ENCODE measurements at places on chromosomes 3 and 15.

DNA sequence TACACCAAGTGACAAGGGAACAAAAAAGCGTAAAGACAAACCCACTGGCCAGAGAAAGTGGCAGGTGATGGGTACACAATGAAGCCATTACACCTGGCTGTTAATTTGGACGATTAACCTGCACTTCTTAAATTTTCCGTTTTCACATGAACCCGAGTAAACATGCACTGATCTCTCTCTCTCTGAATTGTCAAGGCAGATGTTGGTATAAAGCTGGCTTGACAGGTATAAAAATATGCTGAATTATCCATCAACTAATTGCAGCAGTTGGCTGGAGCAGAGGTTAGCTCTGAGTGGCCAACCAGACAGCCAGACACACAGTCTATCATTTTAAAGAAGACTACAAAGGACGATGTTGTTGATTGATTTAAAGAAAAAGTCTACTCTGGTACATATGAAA lies 561.7 kb upstream of the ALCAM start:
- no peak for DNase-seq

DNA sequence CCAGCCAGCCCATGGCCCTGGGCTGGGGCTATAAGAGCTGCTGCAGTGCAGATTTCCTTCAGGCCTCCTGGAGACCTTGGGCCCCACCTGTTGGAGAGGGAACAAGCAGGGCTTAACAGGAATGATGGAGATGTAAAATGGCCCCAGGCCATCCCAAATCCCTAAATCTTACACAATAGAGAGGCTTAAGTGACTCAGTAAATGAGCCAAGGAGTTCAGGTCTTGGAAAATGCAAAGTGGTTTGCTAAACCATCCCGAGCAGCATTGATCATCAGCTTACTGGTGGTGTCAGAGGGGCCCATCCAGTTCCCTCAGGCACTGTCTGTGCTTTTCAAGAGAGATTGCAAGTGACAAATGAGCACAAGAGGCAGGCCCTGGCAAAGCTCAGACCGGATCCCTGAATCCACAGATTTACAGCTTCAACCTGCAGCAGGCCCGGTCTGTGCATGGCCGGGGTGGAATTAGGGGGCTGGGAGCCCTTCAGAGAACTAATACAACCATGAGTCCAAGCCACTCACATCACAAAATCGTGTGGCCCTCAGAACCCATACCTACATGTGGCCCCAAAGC lies 325.4 kb downstream of the UACA start:
- no peak for DNase-seq

- no peak for DNase-seq
Observed at GRCh38 chr3:139106013-139106932, 61.6 kb upstream of the PRR23C start.

DNA sequence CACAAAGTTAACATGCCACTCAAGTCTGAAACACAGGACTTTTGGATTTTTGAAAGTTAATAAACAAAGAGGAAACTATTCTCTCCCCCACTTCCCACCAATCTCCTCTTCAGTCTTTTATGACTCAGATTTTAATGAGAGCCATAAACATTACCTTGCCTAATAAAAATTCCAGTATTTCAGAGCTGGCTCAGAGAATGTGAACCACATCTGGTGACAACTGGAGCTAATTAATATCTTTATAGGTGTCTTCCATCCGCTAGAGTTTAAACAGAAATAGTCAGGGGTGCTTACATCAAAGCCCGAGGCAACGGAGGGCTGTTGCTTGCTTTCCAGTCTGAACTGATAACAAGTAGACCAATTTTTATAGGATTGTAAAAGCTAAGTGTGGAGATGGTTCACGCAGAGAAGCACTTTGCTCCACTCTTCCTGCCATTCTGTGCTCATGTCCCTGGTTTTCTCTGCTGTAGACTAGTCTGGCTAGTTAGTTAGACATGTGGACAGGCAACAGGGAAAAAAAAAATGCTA lies 363.6 kb downstream of the NR2F2 start:
- DNase-seq: no peak

- no peak for DNase-seq
Observed at GRCh38 chr15:56916825-56917477, 1.5 kb upstream of the TCF12 start.

DNA sequence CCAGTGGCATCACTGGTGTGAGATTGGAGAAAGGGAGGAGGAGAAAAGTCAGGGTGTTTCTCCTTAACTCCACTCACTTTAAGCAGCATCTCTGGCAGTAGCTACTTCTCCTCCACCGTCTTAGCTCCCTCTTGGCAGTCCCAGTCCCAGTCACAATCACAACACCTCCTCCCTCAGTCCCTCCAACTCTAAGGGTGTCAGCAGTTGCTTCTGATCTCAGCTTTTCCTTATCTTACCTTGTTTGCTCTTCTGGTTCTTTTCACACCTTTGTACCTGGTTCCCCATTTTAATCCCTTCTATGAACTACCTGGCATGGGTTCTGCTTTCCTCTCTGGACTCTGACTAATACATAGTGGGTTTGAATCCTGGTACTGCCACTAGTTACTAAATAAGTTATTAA lies 188.3 kb upstream of the CTDSPL start:
- no peak for DNase-seq

DNA sequence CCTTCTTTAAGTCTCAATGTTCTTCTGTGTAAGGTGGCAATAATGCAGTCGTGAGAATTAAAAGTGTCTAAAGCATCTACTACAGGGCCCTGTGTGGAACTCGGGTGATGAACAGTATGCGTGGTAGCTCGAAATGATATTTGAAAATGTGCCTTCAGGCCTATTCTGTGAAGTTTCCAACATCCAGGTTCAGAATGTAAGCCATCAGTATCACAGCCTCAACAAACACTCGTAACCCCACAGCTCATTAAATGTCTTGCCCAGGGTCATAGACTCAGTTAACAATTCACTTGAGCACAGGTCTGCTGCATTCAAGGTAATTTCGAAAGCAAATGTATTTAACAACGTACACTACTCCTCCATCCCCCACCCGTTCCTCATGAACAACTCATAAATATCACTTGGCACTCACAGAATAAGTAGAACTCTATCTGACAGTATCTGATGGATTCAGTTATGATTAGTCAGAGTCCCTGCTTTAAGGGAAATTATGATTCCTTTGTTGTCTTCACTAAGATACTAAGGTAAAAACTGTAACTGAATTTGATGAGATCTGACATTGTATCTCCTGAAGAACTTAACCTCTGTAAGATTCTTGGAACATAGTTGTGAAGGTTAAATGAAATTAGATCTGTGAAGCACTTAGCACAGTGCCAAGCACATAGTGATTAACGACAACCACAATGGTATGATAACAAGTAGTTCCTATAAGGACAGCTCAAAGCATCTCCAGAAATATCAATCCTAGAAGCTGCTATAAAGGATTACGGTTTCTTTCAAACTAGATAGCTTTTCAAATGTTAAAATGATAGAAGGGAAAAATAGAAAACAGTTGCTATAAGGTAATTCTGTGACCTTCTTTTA lies 642.3 kb downstream of the TBL1XR1 start:
- no peak for DNase-seq

GRCh38 chr15:65688462-65688861 lies 66.7 kb downstream of the SLC24A1 start:
- DNase-seq: no peak

DNA sequence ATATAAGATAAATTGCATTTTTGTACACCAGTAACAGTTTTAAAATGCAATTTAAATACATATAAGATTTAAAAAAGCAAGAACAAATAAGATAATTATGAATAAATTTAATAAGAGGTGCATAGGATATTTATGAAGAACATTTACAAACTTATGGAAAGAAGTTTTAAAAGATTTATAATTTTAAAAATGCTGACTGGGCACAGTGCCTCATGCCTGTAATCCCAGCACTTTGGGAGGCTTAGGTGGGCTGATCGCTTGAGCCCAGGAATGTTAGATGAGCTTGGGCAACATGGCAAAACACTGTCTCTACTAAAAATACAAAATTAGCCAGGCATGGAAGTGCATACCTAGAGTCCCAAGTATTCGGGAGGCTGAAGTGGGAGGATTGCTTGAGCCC lies 37.8 kb downstream of the EOMES start:
- no peak for DNase-seq

DNA sequence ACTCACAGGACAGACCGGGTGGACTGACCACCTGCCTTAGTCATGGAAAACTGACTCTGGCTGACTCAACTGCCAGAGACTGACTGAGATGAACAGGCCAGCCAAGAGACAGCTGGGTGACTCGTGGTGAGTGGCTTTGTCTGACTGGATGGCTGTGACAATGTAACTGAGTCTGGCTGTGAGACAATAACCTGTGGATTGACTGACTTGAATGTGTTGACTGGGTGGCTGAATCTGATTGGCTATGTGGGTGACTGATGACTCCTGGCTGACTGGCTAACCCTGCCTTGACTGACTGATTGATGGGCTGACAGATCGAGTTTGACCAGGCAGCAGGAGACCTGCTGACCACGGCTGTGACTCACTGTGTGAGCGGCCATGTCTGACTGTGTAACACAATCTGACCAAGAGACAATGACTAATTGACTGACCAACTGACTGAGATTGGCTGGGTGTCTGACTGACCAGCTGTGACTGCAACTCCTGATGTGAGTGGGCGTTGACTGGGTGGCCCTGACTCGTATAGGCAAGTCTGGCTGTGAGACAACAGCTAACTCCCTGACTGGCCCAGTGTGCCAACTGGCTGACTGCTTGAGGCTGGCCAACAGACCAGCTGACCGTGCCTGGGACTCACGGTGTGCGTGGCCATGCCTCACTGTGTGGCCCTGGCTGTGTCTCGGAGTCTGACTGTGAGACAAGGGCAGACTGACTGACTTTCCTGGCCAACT lies 509.1 kb downstream of the SHQ1 start:
- no peak for DNase-seq

GRCh38 chr15:76776969-76777368 lies 128.2 kb downstream of the SCAPER start:
- no peak for DNase-seq

DNA sequence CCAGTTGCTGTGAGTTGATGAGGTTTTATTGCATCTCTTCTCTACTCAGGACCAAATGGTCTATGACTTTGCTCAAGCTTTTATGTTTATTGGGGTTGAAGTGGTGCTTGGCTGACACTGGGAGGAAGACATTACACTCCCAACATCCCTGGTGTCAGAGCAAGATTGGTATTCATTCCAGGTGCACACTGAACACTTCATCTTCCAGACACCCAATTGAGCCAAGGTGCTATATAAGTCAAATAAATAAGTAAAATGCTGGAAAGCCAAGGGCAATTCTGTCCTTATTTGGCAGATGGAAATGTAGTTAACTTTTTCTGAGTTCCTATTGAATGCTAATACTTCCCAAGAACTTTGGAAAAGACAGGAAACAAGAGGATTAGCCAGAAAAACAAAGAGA lies 53.2 kb upstream of the CDV3 start:
- DNase-seq: no peak

- no peak for DNase-seq
Observed at GRCh38 chr15:25543196-25543595, 104.4 kb upstream of the UBE3A start.

DNA sequence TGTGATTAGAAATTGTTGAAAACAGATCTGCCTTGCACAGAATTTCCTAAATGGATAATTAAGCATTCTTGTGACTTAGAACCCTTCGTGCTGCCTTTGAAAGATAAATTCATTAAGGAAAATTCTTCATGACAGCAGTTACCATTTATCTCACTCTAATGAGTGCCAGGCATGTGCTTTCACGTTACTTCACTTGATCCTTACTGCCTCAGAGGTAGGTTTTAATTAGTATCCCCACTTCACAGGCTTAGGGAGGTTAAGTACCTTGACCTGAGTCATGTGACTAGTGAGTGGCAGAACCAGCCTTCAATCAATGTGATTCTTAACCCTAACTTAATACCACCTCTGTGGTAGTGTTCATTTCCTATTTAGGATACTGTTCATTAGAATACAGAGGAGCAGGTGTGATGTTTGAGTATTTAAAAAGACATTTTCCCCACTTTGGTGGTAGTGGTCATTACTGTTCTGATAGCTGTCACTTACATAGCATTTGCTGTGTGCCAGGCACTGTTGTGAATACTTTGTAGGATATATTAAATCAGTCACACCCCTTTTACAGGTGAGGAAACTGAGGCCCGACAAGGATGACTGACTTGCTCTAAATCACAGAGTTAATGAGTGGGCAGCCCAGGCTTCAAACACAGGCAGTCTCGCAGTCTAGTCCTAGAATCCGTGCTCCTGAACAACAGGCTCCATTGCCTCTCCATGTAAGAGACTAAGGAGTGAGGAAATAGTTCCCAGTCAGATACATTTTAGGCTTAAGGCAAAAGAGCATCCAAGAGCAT lies 57.9 kb downstream of the RLBP1 start:
- DNase-seq: no peak

- DNase-seq: no peak
Observed at GRCh38 chr3:52715714-52716305, 9.9 kb downstream of the SPCS1 start.

DNA sequence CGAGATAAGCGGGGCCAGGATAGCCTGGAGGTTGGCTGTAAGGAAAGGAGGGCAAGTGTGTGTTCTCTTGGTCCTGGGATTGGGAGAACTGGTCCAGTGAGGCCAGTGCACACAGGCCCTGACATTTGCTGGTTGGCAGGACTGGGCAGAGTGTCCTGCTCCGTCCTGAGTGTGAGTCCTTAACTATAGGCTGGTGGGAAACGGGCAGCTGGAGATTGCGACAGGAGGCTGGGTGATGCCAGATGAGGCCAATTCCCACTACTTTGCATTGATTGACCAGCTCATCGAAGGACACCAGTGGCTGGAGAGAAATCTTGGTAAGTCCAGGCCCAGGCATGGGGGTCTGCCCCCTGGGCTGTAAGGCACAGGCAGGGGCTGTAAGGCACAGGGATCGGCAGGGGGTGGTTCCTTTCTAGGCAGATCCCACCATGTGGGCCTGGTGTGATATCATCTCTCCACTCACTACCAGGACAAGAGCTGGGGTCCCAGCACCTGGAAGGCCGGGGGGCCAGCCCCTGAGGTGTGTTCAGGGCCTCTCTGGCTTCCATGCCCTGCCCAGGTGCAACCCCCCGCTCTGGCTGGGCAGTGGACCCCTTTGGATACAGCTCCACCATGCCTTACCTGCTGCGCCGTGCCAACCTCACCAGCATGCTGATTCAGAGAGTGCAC lies 3.2 kb downstream of the MAN2A2 start:
- no peak for DNase-seq

DNA sequence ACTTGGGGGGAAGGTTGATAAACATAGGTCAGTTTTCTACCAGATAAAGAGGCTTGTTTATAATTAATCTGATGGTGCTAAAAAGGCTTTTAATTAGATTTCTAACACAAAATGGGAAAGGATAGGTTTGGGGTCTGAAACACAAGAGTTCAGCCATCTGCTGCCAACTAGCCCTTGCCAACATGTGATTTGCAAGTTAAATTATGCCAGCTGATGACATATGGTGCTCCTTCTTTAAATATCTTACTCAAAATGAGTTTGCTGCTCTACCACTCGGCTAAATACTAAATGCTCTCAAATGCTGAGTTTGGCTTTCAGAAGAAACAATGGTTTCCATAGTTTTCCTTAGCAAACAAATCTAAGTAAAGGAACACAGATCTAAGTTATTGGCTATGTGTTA lies 557.8 kb upstream of the CCDC54 start:
- no peak for DNase-seq

- peak; percentile 63 for DNase-seq
Observed at GRCh38 chr15:85485956-85486567, 105.7 kb downstream of the AKAP13 start.
